HS-27A (cell line): ENCODE measurements at places on chromosomes 6 and 20.

GRCh38 chr6:151451417-151451949 is 443 bp downstream of the RMND1 start:
- DNase-seq: no peak

DNA sequence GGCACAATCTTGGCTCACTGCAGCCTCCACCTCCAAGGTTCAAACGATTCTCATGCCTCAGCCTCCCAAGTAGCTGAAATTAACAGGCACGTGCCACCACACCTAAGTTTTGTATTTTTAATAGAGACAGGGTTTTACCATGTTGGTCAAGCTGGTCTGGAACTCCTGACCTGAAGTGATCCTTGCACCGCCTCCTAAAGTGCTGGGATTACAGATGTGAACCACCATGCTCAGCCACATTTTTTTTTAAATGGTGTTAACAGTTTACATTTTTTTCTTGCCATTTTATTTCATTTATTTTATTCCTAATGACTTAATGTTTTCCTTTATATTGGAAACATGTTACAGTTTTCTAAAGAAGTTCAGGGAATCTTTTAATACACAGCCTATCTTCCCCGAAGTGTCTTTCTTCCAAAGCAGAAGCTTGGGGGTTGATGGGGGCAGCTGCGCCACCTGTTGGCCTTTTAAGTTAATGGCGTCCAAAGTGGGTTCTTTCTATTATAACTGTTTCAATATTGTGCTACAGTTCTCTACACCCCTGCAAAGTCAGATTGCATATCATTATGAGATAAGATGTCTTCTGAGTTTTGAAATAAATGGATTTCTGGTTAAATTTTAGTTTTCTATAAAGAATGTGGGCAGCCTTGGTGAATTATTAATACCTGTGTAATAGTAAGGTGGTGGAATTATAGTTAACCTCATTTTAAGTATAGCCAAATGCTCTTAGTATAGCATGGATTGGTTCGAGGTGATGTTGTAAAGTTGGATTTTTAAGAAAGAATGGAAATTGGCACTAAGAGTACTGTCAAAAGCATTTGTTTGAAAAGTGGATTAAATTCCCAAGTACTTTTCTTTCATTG is 42.0 kb upstream of the PLCG1 start:
- DNase-seq: no peak

DNA sequence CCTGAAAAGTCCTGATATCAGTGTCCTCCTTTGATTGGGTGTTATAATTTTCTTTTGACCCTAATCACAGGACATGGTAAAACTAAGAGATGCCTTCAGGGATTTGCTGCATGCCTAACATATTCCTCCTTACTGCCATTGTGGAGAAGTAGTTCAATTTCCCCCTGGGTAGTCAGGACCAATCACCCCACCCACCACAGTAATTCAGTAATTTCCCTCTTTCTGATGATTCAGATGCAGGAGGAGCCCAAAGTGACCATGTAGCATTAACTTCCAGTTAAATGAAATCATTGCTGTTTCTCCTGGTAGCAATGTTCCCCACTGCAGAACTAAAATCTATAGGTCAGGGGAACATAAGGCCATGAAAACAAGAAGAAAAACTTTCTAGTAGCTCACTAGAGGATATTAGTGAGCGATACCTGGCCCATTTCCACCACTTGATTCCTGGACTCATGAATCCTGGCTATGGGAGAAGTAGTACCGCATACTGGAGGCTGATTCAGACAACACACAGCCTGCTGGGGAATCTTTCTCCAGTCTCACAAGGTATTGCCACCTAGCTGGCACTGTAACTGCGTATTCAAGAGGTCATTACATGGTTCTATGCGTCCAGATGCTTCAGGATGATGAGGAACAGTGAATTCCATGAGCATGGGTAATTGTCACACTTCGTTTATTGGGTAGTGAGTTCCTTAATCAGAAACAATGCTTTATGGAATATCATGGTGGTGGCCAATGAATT is 561.2 kb downstream of the HAO1 start:
- no peak for DNase-seq

- DNase-seq: no peak
Observed at GRCh38 chr6:89536231-89536630, 102.3 kb downstream of the LYRM2 start.

DNA sequence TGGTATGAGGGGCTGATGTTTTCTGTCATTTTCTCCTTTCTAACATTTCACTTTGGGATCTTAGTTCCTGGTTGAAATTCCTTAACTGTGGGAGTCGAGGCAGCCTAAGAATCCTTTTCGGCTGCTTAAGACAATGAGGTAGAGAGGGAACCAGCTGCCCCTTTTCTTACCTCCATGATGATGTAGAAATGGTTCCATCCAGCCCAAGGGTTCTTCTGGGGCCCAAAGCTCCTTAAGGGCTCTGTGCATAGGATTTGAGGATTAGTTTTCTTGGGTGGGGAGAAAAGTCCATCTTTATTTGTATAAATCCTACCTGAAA is 33.5 kb downstream of the SYNJ2 start:
- DNase-seq: no peak

DNA sequence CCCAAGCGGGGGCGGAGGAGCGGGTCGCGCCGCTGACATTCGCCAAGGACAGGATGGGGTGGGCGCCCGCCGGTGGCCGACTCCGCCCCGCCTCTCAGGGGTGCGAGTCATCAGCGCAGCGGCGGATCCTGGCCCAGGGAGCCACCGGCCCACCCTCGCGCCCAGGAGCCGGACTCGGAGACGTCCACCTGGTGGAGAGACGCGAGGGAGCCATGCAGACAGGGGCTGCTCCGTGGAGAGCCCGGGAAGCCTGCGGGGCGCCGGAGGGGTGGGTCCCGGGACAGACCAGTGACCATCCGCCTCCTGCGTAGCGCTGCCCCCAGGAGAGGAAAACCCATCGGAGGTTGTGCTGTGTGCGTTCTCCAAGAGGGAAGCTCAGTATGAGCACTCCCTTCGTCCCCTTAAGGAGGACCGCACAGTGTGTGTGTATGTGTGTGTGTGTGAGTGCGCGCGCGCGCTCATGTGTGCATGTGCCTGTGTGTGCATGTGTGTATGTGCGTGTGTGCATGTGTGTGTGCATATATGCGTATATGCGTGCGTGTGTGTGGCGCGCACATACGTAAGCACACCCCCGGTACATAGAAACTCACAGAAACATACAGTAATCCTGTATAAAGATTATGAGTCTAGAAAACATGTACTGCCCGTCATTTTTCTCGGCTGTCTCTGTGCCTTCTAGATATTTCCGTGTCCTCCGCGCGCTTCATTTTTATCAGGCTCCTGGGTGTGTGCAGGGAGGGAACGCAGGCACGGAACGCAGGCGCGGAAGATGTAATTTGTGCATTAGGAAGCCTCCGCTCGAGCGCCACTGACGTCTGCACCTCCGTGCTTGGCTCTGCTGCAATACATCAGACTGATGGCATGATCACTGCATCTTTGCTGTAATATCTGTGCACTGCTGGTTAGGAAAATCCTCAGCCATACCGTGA is 158.9 kb downstream of the TBXT start:
- DNase-seq: no peak

DNA sequence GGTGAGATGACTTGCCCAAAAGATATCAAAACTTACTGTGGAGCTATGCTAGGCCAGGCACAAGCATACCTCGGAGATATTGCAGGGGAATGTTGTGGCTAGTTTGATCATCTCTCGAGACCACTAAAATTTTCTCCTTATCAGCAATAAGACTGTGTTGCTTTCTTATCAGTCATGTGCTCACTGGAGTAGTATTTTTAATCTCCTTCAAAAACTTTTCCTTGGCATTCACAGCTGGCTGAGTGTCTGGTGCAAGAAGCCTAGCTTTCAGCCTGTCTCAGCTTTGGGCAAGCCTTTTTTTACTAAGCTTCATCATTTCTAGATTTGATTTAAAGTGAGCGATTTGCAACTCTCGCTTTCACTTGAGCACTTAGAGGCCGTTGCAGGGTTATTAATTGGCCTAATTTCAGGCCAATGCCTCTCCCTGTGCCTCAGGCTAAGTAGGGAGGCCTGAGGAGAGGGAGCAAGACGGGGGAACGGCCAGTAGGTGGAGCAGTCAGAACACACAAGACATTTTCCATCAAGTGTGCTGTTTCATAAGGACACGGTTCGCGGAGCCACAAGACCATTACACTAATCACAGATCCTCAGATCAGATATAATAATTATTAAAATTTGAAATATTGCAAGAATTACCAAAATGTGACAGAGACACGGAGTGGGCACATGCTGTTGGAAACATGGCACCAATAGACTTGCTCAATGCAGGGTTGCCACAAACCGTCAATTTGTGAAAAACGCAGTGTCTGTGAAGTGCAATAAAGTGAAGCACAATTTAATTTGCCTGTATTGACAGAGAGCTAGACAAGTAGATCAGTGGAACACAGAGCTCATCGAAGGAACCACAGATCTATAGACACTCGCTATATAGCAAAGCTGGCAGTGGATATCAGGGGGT is 106.8 kb upstream of the SIRPG start:
- DNase-seq: peak; percentile 40

GRCh38 chr6:129685662-129686031 is 24.3 kb downstream of the ARHGAP18 start:
- no peak for DNase-seq

GRCh38 chr6:54267798-54268197 is 40.4 kb upstream of the TINAG start:
- no peak for DNase-seq

DNA sequence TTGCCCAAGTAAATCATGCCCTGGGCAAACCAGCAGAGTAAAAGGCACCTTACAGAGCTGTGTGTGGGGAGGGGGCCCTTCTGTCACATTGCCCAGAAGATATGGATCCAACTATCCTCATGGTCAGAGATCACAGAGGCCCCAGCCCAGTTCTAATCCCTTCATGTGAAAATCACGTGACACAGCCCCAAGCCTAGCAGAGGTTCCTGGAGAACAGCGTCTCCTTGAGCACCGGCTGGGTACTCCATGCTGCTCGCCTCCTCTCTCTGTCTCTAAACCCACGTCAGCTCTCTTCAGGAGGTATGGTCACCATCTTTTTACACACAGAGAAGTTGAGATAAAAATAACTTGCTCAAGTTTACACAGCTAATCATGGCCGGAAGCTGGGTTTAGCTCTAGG is 230.2 kb downstream of the ANKRD60 start:
- DNase-seq: no peak

- DNase-seq: no peak
Observed at GRCh38 chr6:4308364-4308763, 173.0 kb upstream of the ECI2 start.

GRCh38 chr20:13799974-13800373 is 15.1 kb downstream of the NDUFAF5 start:
- no peak for DNase-seq

DNA sequence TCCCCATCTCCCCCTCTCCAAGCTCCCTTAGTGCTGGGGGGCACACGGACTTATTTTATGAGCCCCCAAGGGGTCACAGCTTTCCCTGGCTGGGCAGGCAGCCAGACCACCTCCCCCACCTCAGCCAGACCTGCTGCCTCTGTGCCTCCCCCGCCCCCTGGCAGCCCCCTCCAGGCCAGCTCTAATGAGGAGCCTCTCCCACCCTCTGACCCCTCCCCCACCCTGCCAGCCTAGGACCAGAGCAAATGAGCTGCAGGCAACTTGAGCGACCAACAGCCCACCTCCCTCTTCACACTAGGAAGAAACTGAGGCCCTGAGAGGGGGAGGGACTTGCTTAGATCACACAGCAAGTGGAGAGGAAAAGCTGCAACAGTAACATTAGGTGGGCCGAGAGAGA is 1.9 kb downstream of the GDF5 start:
- no peak for DNase-seq

DNA sequence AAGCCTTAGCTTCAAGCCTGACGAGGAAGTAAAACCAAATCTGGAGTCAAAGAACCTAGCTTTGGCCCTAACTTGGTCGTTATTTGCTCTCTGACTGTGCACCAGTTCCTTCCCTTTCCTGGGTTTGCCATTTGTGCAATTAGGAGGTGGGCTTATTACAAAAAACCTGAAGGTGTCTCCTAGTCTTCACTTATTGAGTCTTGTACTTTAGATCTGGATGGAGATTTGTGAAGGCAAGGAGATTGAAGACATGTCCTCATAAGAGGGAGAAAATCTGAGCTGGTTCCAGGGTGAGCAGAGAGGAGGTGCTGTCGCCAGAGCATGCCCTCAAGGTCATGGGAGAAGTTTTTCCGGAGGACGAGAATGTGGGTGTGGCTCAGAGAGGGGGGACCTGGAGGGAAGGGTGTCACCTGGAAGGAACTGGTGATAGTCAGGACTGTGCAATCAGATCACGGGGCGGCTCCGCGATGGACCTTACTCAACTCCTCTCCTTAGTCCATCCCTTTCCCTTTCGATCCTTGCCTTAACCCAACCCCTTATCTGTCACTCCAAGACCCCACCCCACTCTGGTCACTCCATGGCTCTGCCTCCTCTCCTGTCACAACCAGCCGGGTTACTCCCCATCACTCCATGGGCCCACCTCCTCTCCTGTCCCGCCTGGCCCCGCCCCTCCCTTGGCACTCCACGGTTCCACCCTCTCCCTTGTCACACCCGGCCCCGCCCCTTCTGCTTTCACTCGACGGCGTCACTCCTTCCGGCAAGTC is 588 bp upstream of the ACSS2 start:
- no peak for DNase-seq

DNA sequence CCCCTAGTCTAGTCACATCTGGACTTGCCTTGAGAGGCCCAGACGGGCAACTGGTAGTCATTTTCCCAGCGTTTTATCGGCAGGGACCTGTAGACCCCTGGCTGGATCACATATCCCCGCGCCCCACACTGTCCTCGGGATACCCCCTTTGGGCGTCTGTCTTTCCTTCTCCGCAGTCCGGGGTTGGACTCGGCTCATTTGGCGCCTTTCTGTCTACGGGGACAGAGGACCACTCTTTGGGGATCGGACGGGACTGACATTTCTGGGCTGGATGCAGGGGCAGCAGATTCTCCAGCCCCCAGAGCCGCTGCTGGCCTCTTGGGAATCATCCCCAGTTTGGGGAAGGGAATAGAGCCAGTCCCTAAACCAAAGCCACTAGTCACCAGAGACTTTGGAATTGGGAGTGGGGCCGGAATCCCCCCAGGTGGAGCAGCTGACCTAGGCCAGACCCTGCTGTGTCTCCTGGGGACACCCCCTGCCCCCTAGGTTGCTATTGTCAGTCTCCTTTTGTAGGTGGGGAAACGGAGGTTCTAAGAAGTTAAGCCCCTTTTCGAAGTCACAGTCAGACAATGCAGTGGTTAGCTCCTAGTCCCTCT is 734 bp downstream of the FAM110A start:
- DNase-seq: no peak

- no peak for DNase-seq
Observed at GRCh38 chr6:134738211-134738885, 211.6 kb downstream of the ALDH8A1 start.

GRCh38 chr6:94300424-94301144 is 881.2 kb upstream of the EPHA7 start:
- DNase-seq: no peak

- peak; percentile 8 for DNase-seq
Observed at GRCh38 chr6:65979120-65979519, 272.1 kb upstream of the EYS start.
